ENCODE measurements at places on chromosomes 5 and 9.

- DNase-seq: no peak
These were observed 206.9 kb upstream of the MVB12B start for GRCh38 chr9:126119731-126120130.

DNA sequence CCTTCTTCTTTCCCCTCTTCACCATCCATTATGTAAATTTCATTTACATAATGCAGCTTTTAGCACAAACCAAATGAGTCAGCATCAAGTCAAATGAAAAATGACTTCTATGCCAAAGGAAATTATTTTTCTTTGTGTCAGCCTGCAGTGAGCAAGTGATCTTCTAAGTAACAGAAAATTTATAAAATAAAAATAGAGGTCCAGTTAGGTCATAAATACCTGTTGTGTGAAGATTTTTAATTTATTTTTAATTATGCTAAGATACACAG lies 16.7 kb upstream of the THG1L start:
- DNase-seq: no peak

GRCh38 chr9:101567725-101568350 lies 26.9 kb downstream of the PPP3R2 start:
- no peak for DNase-seq

- no peak for DNase-seq
These were observed 163.5 kb downstream of the SEMA6A start for GRCh38 chr5:116411101-116411571.

DNA sequence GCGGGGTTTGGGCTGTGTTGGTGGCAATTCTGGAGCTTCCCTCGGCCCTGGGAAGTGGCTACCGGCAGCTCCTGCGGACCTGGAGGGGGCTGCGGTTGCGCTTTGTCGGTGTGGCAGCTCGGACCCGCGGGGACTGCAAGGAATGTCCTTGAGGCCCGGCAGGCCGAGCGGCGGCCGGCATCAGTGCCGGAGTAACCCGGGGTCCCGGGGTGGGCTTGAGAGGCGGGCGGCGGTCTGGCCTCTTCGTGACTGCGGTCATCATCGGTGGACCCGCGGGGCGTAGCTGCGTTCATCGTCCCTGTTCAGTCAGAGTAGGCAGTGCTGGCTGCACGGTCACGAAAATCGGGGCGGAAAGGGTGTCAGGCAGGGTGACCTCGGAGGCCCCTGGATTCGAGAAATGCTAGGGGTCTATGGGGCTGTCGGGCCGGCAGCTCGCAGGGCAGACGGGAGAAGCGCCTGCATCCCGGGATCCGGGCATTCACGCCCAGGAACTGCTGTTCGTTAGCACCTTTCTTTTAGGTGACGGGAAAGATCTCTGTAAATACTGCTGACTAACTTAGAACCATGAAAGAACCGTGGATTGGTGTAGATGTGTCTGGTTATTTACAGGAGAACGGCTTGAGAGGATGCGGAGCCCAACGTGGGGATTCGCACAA lies 474 bp downstream of the HMGCR start:
- no peak for DNase-seq

DNA sequence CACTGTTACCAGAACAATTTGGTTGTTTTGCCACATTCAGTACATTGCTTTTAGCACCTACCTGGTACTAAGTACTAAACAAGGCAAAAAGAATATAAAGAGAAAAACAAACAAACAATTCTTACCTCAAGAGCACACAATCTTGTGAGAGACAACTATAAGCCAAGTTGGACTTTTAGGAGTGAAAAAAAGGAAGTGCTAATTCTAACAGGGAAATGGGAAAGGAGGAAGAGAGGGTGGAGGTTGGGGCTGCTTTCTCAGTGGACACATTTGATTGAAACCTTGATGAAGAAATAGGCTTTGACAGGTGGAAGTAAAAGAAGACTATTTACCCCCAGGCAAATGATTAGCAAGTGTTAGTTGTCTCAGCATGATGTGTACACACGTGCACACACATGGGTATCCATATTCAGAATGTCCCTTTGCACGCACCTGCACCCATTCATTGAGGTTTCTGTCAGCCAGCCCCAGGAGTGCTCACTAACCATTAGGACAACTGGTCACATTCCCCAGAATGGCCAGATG lies 302.6 kb downstream of the ACTL7B start:
- DNase-seq: no peak

GRCh38 chr9:132055756-132056155 lies 23.9 kb downstream of the MED27 start:
- DNase-seq: no peak

DNA sequence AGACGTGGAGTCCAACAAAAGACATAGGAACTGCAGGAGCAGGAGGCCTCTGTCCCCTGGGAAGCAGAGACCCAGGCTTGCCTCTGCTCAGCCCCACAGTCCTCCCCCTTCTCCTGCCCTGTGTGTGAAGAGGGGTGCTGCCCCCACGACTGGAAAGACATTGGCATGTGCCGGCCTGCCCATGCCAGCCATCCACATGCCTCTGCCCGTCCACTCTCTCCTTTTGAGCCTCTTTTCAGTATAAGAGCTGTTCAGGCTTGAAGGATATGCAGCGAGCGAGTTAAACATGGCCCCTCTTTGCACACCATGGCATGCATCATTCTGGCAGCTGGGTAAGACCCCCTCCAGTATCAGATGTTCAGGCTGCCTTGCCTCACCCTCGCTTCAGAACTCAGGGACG lies 159.7 kb upstream of the OTULINL start:
- no peak for DNase-seq

Data from RWPE1 (cell line).